NCI-H446 treated with DMSO at 0.1 percent for 48 hours (cell line): ENCODE measurements at places on chromosomes 11 and 22.

DNA sequence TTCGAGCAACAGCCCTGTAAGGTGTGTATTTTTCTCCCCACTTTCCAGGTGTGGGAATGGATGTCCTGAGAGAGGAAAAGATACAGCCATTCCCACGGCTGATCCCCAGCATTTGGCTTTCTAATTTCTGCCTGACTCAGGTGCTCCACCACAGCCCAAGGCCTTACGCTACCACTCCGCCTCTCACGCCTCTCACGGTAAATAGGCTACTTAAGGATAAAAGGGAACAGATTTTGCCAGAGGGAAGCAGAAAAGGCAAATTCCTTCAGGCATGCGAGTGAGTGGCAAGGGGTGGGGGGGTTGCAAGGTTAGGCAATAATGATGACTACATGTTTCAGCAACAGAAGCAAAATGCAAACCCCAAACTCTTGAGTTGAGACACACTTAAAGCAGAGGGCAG is 9.2 kb downstream of the PVALB start:
- no peak for DNase-seq

GRCh38 chr11:35358391-35358790 is 61.0 kb downstream of the SLC1A2 start:
- no peak for DNase-seq

- no peak for DNase-seq
Measured at GRCh38 chr11:110362971-110363509, 66.6 kb upstream of the RDX start.

DNA sequence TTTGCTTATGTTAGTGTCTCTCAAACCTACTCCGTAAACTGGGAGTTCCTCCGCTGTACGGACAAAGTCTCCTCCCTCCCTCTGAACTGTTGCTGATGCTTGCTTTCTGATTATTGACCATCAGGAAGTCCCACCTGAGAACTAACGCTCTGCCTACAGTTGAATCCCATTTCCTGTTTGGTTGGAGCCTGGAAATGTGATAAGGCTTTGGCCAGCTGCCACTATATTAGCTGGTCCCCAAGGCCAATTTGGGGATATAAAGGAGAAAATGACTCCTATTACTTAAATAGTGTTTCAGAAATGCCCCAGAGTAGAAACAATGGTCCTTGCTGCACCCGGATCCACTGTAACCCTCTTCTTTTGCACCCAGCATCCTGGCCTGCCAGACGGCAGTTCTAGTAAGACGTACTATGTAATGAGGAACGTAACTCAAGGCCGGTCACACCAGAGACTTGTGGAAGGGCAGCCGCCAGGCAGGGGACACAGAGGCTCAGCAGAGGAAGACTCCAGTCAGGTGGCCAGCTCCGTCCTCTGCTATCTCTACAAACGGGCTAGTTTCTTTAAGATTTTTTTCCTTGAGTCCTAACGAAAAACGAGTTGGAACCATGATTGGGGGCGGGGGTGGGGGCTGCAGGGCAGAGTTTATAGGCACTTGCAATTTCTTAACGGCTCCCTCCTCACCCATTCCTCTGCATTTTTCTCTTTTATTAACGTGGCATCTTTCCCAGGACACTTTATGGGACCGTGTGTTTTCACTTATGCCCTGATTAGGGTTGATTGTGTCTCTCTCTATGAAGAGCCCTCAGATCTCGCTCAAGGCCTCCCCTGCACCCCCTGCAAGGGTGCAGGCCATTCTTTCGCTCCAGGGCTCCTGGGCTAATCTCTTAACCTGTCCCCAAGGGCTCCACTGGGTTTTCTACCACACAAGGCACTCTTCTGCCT is 72.8 kb upstream of the CDON start:
- no peak for DNase-seq

DNA sequence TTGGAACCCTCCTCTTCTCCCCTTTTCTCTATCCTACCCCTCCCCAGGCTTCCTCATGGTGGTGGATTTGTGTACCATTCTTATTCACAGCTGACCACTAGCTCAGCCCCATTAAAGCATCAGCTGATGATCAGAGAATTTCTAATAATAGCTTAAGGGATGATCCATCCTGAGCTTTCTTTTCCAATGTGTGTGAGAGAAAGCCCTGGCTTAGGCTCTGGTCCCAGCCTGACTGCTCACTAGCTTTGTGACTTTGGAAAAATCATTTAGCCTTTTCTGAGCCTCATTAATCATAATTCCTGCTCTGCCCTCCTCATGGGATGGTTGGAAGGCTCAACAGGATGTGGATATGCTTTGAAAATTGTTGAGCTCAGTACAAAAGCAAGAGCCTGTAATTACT is 26.3 kb upstream of the CCDC90B start:
- no peak for DNase-seq

DNA sequence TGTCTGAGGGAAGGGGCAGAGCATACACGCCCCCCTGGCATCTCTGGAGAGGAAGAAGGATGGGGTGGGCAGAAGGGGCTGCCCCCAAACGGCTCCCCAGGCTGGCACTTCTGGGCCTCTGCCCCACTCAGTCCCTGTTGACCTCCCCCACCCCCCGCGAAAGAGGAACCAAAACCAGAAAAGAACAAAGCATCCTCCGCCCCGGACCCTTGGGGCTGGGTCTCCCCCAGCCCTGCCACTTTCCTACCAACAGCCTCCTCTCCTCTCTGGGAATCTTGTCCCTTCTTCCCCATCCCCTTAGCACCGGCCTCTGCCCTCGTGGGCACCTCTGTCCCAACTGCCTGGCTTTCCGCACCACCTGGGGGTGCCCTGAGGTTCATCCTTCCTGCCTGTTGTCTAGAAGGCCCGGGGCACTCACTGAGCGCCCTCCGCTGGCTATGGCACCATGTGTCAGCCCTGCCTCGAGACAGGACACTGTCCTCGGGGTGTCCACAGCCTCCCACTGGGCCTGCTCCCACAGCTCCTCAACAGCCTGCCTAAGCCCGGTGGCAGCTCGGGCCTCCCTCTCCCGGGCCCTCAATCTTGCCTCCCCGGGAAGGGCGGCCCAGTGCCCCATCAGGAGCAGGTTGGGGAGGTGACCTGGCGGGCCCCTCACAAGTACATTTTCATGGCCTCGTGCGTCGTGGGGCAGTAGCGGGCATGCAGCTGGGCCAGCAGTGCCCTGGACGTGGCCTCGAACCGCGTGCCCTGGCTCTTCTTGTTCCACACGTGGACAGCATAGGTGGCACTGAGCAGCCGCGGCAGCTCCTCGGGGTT is 28.2 kb downstream of the A4GALT start:
- DNase-seq = no peak

DNA sequence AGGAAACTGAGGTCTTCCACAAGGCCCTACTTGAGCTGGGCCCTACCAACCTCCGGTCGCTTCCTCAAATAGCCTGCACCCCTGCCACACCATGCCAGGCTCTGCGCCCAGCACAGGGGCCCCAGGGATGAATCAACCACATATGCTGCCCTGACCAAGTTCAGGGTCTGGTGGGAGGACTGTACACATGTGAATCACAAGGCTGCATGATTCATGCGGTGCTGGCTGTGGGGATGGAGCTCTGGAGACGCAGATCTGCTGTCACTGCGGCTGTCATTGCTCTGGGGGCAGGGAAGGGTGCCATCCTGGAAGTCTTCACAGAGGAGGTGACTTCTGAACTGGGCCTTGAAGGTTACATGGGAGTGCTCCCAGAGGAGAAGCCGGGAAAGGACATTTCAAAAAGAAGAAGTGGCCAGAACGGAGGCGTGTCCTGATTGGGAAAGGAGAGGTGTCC is 21.5 kb downstream of the CYTH4 start:
- no peak for DNase-seq

DNA sequence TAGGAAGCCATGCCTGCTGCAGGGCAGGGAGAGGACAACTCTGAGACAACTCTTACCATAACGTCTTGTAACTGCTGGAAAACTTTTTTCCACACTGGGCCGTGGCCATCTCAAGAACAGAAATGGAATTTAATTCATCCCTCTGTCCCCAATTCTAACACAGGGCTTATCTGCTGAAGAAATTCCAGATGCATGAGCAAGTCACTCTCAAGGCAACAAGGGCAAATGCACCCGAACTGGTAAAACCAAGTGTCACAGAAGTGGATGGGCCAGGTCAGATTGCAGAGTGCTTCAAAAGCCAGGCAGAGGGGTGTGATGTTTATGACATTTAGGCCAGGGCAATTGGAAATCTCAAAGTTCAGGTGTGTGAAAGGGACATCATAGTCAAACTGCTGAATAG is 7.4 kb downstream of the SMPD1 start:
- no peak for DNase-seq

DNA sequence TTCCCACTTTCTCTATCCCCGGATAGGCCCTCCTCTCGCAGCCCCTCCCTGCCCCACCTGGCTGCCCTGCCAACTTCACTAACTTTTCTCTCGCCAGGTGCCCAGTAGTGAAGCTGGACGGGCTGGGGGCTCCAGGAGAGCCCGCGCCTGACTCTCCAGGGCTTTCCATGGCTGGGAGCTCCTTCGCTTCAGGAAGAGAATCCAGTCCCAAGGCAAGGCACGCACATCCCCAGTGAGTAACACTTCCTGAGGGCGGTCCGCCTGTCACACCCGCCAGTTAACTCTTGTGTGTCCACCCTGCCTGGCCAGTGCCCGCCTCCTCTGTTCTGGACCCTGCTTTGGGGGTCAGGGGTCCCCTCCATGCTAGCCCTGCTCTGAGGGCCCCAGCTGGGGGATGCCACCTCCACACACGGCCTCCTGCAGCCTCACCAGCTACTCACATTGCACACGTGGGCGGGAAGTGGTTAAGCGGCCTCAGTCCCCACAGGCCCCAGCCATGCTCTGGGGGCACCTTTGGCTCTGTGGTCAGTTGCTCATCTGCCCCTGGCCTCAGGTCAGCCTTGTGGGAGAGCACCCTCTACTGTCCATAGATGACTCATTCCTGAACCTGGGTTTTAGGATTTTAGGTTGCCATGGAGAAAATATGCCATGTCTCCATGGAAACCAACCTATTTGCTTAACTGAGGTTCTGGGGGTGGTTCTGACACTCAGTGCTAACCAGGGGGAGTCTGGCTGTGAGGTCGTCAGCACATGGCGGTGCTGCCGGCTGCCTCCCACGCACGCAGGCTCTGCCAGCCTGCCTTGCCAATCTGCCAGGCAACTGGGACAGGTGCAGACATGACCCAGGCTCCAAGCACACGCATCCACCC is at the start of gene RIN1:
TSS of gene RIN1 (minus strand) at position 201 of the 869 bp plus-strand sequence. CDS start at position 169, 32 bp downstream.
- peak; percentile 81 for DNase-seq

DNA sequence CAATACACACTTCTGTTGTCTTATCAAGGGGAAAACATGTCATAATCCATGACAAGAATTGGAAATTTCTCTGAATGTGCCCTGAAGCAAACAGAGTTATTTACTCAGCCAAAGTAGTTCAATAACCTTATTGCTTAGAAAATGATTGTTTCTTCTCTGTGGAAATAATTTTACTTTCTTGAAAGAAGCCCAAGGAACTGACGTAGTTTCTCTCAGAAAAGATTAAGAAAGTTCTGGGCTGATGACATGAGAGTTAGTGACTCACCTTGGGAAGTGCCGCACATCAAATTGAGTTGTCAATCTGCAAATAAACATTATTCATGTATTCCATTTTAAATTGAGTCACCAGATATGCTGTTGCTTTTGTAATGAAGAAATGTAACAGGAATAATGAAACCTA is 418.6 kb upstream of the LRRC4C start:
- no peak for DNase-seq

DNA sequence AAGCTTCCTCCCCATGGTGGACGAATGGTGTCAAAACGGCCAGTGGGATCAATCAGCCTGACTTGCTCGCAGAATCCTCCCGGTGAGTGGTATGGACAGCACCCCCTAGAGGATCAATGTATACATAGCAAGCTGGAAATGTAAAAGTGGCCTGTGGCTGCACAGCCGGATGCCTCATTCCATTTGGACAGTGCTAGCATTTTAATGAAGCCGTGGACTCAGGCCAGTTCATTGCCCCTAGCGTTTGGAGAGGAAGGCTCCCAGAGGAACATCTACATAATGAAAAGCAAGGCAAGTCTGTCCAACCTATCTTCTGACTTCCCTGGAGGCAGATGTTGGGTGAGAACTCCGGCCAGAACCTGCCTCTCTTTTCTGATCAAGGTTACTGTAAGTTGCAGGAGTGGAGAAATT is 942.3 kb downstream of the NTM start:
- DNase-seq = no peak

DNA sequence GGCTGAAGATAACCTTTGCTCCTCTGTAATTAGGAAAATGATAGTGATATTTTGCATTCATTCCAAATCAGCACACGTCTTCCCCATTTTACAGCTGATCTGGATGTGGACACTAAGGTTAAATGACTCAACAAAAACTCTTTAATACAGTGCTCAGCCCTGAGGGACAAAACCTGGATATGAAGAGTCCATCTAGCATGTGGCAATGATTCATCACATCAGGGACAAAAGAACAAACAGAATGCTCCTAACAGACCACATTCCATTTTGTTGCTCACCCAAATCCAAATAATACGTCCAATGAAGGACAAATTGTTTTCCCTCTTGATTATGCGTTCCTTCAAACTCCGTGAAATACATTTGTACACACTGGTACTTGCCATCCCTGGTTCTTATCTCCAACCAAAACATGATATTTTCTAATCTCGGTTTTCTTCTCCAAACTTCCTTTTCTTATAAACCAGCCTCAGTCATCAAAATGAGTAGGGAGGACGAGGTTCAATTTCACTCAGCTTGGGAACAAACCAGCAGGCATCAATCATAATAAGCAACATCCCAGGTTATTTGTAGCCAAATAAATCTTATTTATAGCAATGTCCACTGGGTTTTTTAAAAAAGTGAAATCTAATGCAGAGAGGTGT is 53.7 kb upstream of the MTMR2 start:
- DNase-seq = no peak

DNA sequence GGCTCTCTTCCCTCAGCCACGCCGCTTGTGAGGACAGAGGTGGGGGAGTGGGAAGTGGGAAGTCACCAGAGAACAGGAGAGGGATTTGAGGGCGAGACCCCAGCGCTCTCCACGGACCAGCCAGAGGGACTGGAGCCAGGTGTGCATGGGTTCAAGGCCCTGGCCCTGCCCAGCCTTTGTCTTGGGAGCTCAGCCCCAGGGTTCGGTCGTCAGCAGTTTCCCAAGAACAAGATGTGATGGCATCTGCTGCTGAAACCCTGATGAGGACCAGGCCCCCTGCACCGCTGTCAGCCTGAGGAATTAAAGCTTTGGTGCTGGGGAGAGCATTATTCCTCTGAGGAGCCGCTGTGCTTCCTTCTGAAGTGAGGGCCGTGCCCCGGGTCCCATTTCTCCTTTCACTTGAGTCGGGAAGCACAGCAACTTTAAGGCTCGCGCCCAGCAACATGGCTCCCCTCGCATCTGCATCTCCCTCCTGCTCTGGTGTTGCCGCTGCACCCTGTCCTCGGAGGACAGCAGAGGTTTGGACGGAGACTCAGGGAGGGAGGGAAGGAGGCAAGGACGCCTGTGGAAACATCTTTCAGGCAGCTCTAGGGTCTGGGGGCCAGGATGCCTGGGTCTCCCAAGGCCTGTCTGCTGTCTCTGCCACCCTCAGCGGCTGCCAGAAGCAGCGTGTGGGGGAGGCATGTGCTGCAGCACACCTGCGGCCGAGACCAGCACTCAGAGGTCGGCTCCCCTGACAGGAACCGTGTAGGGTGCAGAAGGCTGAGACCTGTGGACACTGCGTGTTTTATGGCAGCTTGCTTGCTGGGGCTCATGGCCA is 3.8 kb downstream of the IFITM5 start:
- no peak for DNase-seq

GRCh38 chr11:93487032-93487483 is 56.1 kb downstream of the SMCO4 start:
- DNase-seq = no peak
